ENCODE measurements at places on chromosomes 7 and 10.
A peak's percentile ranks its signal among the peaks of the same experiment; 100 is the strongest.

- DNase-seq: no peak
Observed at GRCh38 chr7:3239291-3239691, 61.8 kb upstream of the SDK1 start.

- DNase-seq: peak; percentile 40
Observed at GRCh38 chr7:70033226-70033625, 435.0 kb downstream of the AUTS2 start.

DNA sequence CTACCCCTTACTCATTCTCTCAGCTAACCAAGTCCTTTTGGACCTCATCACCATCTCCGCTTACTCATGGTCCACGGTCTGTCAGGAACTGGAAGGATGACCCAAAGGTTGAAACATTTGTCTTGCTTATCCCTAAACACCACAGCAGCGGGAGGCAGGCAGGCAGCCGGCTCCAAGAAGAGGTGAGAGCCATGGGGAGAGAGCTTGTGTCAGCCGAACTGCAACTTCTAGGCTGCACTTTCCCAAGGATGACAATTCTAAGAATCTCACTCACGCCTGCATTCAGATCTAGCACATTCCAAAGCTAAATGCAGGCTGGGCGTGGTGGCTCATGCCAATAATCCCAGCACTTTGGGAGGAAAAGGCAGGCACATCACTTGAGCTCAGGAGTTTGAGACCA lies 86.0 kb downstream of the SPDYE5 start:
- DNase-seq: no peak

DNA sequence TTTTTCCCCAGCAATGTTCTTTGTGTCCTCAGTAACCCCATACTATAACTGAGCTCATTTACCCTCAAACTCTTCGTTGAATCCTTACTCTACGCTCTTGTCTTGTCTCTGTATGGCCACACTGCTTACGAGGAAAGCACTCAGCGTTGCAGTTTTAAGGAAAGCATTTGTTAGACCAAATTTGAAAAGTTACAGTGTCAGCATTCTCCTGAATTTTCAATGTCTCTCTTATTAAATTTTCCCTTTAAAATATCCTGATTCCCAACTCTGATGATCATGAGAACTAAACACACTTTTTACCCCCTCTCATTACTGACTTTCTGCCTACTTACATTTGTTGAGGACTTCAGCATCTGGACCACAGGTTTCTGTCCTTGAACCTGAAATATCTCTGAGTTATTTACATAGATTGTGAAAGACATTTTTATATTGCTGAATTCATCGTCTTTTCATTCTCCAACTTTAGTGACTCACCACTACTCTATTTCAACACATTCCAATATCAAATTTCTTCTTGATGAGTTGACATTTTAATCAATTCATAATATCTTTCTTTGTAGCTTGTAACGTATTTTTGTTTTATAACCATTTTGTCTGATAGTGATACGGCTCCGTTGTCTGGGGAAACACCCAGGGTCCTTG lies 19.8 kb upstream of the VWDE start:
- DNase-seq: no peak

DNA sequence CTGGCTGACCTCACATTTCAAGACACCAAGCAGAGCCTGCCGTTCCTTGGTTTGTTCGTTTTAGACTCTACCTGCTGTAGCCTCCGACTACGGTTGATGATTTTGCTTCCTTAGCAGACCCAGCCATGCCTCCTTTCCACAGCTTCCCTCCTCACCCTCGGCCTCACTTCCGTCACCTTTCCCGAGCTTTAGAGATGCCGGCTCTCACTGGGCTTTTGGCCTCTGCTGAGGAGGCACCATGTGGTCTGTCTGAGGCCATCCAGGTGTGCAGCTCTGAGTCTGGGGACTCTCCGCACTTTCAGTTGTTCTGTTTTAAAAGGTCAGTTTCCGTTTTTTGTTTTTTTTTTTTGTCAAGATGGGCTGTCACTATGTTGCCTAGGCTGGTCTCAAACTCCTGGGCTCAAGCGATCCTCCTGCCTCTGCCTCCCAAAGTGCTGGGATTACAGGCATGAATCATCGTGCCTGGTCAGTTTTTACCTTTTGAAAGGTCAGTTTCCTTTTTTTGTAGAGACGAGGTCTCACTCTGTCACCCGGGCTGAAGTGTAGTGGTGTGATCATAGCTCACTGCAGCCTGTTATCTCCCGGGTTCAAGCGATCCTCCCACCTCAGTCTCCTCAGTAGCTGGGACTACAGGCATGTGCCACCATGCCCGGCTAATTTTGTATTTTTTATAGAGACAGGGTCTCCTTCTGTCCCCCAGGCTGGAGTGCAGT lies 11.7 kb downstream of the ORAI2 start:
- no peak for DNase-seq

GRCh38 chr10:61990761-61991135 lies 89.2 kb downstream of the ARID5B start:
- no peak for DNase-seq

- DNase-seq: no peak
Observed at GRCh38 chr7:44141221-44141850, at the start of gene MYL7. TSS of gene MYL7 (minus strand) at chr7:44141332. CDS start at chr7:44141305, 27 bp downstream.

- no peak for DNase-seq
Observed at GRCh38 chr10:129945064-129945463, 19.0 kb downstream of the EBF3 start.

- no peak for DNase-seq
Observed at GRCh38 chr10:90407131-90407530, 450.7 kb downstream of the HTR7 start.

GRCh38 chr10:11822026-11822756 lies 965 bp upstream of the PROSER2 start:
- DNase-seq: no peak

GRCh38 chr7:2734751-2735571 lies 47.0 kb downstream of the AMZ1 start:
- peak; percentile 56 for DNase-seq

DNA sequence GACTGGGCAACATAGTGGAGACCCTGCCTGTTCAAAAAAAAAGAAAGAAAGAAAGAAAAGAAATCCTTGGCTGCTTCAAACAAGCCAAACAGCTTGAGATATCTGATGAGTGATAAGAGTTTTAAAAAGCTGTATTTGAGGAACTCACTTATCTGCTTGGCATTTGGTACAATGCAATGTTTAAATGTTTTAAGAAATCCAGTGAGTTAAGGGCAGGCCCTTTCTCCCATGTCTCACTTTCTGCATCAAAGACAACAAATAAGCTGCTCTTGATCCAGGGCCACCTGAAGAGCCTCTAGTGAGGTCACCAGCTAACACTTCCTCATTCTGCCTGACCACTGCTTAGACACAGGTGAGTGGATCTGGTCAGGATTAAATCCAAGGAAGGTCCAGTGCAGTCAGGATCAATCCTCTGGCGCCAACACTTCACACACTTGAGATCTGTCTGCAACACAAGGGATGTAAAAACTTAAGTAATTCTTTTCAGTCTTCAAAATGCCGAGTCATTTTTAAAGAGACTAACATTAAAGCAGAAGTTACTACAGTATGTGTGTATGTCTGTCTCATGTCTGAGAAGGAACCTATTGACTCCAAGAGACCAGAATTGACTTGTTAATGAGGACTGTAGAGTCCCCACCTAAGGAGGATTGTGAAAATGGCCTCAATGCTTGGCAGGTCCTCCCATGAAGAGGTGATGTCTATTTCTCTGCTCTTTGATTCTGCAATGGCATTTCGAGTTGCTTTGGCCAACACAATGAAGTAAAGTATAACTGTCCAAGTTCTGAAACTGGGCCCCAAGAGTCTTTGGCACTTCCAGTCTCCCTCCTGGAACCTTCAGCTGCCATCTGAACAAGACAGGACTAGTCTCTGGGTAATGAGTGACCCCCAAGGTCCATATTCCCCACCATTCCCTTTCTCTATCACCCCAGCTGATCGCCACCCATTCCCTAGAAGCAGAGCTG lies 43.1 kb downstream of the CREB3L2 start:
- peak; percentile 31 for DNase-seq

DNA sequence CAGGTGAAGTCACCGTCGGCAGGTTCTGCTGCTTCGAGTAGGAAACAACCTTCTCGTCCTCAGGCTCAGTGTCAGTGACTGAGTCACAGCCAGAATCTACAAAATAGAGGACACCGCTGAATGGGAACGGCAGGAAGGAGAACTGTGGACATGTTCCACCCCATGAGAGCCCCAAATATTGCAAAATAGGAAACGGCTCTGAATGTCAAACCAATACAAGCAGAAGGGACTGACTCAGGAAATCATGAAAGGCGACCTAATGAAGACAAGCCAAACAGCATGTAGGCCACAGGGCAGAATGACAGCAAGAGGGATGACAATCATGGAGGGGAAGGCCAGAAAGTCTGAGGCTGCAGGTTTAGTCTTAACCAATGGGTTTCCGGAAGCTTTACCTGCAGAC lies 63.5 kb downstream of the PIK3AP1 start:
- peak; percentile 92 for DNase-seq

- no peak for DNase-seq
Observed at GRCh38 chr10:84047258-84048010, 91.9 kb upstream of the GHITM start.

DNA sequence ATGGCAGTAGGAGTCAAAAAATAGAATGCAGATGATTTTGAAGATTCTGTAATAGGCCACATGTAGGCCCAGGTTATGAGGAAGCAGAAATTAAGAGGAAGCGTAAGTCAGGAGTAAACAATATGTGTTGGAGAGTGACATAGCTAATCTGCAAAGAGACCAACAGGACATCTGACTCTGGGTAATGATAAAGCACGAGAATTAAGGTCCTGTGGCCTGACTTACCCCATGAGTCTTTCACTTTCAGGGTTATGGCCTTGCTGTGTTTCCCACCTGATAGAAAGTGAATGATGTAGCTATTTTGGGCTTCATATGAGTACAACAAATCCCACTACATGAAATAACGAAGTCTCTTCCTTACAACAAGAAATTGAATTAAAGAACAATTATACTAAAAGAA lies 393.0 kb downstream of the MAGI2 start:
- no peak for DNase-seq

- no peak for DNase-seq
Observed at GRCh38 chr7:128913870-128914565, 3.5 kb upstream of the KCP start.

- peak; percentile 37 for DNase-seq
Observed at GRCh38 chr7:55369427-55370400, 4.6 kb downstream of the LANCL2 start.

DNA sequence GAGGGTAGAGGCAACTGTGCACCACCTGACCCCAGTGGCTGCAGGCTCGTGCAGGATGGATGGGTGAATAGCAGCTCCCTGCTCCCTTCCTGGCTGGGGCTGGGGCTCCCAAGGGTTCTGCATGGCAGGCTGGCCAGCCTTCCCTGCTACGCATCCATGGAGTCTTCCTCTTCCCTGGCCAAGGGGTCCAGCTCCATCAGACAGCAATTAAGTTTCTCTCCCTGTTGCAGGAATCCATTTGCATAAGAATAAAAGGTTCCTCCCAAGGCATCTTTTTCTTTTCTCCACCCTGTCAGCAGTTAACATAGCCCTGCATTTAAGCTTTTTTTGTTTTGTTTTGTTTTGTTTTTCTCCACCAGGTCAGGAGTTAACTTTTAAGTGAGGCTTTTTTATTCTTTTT lies 10.0 kb upstream of the CPA2 start:
- no peak for DNase-seq

GRCh38 chr10:63431962-63432797 lies 33.6 kb downstream of the JMJD1C start:
- peak; percentile 77 for DNase-seq

DNA sequence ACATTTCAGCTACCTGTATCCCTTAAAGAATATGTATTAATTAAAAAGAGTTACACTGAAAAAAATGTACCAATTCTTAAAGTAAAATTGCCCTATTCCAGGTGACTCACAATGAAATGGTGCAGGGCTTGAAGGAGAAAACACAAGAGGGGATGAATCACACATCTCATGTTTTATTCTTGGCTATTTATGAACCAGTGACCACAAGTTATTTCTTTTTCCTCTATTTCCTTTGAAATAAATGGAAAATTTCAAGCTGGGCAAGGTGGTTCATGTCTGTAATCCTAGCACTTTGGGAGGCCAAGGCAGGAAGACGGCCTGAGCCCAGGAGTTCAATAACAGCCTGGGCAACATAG lies 106.8 kb downstream of the UBE2H start:
- DNase-seq: peak; percentile 36

DNA sequence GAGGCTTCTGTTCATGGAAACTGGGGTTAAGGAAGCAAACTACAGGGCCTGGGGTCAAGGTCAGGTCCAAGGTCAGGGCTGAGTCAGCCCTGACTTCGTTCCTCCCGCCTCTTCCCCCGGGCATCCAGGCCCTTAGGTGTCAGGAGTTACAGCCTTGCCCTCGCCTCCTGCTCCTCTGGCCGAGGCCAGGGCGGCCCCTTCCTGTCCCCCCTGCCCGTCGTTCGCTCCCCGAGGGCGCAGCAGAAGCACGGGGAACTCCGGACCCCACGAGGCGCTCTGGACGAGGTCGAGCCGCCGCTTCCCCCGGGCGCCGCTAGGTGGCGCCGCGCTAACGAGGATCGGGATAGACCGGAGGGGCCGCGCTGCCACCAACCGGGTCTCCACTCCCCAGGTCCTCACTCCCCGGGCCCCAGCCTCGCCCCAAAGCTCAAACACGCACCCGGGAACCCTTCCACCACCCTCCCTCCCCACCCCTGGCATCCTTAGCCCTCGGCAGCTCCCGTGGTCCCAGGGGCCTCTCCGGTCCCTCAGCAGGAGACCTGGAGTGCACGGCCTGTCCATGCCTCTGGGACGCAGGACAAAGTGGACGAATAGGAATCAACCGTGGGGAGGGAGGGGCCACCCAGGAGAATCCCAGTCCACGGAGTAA lies 59.2 kb upstream of the MYL10 start:
- peak; percentile 88 for DNase-seq
